T-helper 2 cell treated with Interferon-gamma antibody and Interleukin-4, amounts not matched to agents 100 ng/mL and 5 ng/mL, for 36 hours (primary cell): ENCODE measurements at places on chromosomes 1 and 21. TPM values are rescaled to one million over a fixed set of nuclear protein-coding genes. Genes with fewer than 3 reads are reported as not detected.

SPOCD1 gene
- not detected in 2 replicates for total RNA-seq

GON4L gene
- 79.9 and 82.6 TPM in 2 replicates for total RNA-seq

PRRX1 gene
- total RNA-seq, result not detected in 2 replicates

C1orf185 gene
- not detected in 2 replicates for total RNA-seq

ITGB2 gene
- total RNA-seq, result 444 and 447 TPM in 2 replicates

RIMS3 gene
- 2.5 TPM in 2 replicates for total RNA-seq

AVPR1B gene
- total RNA-seq, result not detected in 2 replicates

TMEM201 gene
- 23.4 and 24.3 TPM in 2 replicates for total RNA-seq

KRTAP19-7 gene
- not detected in 2 replicates for total RNA-seq

NUDT4B gene
- 0.36 and 1.4 TPM in 2 replicates for total RNA-seq

GABRD gene
- total RNA-seq, result 0.18 TPM in 1 of 2 replicates, not detected in the other

MPL gene
- total RNA-seq, result not detected in 2 replicates
